Endothelial cell (in vitro differentiated cells): ENCODE measurements at places on chromosomes 3 and 15.
A peak's percentile ranks its signal among the peaks of the same experiment; 100 is the strongest.

GRCh38 chr15:101138913-101139880 lies 112.7 kb downstream of the CHSY1 start:
- DNase-seq = no peak

GRCh38 chr15:74007820-74008371 lies 13.4 kb downstream of the PML start:
- no peak for DNase-seq

DNA sequence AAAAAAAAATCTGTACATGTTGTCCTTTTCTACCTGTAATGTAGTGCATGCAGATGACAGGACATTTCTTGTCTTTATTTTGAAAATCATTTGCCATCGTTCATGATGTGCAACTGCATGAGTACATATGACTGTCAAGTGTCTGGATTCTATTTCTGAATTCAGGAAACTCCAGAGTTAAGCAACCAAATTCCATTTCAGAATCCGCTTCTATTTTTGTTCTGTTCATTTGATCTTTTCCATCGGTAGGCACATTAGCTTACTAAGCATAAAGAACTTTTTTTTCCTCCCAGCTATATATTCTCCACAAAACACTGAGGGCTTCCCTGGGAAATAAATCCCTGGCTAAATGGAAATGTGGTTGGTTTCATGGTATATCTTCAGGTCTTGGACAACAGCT lies 365.6 kb downstream of the PTPRG start:
- no peak for DNase-seq

DNA sequence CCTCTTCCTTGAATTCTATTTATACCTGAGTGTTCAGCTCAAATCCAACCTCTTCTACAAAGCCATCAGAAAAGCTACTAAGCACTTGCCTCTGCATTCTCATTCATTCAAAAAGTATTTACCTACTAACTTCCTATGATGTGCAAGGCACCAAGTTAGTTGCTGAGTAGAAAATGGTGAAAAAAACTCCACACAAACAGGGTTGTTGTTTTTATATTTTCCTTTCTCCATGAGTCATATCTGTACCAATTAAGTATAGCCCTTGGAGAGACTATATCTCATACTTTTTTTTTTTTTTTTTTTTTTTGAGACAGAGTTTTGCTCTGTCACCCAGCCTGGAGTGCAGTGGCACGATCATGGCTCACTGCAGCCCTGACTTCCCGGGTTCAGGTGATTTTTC lies 67.7 kb downstream of the IGF2BP2 start:
- DNase-seq = no peak

GRCh38 chr15:65132878-65133547 lies 595 bp downstream of the PDCD7 start:
- DNase-seq = peak; percentile 74

GRCh38 chr3:172070269-172070668 lies 30.9 kb downstream of the FNDC3B start:
- no peak for DNase-seq

- peak; percentile 46 for DNase-seq
Observed at GRCh38 chr15:31327669-31328427, 1.2 kb downstream of the KLF13 start.

DNA sequence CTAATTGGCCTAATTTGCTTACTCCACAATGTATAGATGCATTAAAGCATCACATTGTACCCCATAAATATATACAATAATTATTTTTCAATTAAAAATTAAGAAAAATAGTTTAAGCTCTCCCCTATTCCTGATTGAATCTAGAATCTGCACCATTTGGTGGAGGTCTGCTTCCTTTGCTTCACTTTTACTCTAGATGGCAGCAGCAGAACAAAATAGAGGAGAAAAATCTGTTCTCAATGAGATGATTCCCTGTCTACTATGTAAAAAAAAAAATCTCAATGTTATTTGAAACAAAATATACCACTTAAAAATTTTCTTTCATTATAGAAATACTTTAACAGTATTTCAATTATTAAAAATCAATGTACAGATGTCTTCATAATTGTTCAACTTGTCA lies 109.6 kb upstream of the FXR1 start:
- no peak for DNase-seq

DNA sequence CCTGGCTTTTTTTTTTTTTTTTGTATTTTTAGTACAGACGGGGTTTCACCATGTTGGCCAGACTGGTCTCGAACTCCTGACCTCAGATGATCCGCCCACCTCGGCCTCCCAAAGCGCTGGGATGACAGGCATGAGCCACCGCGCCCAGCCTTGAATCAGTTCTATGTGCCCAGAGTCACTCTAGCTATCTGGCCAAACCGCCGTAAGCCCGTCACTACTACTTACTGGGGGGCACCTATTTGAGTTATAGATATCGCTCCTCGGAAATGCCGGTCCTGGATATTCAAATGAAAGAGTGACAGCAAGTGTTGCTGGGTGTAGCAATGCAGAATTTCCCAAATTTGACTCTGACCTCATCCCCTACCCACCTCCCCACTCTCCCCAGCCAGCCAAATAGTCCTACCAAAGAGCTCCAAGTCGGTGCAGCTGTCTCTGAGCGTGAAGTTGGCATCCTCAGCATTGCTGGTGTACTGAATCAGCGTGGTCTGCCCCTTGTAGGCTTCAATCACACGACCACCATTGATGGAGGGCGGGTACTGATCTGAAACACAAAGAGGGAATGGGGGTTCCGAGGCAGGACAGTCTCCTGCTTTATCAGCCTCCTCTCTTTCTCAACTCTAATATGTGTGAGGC lies 38.1 kb downstream of the MUC20 start:
- no peak for DNase-seq

DNA sequence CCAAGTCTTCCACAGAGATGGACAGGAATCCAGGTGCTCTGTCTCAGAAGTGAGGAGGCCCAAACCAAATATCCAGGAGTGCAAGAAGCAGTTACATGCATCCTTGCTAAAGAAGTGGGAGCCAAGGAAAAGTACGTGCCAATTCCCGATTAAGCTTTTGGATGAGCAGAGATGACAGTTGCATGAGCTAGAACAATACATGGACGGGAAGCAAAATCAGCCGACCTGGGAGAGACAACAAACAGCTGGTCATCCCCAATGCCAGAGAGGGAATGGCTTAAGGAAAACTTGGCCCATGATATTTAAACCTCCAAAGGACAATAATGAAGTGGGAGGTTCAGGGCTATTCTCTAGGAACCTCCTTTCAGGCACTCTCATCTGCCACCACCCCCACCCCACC lies 86.0 kb upstream of the ABHD17C start:
- no peak for DNase-seq

GRCh38 chr15:28017423-28017924 lies 81.6 kb downstream of the OCA2 start:
- no peak for DNase-seq

- DNase-seq = no peak
Observed at GRCh38 chr3:161084277-161084676, 20.9 kb downstream of the B3GALNT1 start.

DNA sequence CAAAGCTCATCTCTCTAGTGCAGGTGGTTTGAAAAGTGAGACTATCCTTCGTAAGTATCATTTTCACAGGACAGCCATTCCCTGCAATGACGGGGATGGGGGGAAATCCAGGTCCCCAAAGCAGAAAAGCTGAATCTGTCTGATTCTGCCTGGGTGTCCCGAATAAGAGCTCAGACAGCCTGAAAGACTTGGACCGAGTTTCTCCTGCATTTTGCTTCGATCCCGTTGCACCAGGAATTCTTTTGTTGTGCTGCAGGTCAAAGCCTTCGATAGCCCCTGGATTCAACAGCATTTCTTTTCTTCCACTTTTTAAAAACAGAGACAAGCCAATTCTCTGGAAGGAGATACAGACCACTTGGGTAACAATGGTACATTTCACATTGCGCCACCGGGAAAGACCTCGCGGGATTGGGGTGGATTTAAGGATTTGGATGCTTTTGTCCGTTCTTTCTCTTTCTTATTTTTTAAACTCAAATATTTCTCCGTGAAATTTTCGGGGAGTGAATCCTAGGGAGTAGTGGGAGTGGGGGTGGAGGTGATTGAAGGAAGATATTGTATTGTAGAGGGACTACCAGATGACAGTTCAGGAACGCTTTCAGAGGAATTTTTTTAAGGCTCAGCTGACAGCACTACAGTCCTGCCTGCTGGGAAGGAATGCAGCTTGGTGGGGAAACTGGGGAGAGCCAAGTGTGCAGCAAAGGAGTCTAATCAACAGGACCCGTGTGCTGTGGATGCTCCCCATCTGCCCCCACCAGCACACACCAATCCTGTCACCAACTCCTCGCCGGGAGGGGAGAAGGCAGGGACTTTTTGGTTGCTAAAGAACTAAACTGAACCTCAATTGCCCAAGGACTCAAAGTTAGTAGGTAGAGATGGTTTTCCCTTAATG lies 2.6 kb downstream of the SLITRK3 start:
- DNase-seq = no peak

- no peak for DNase-seq
Observed at GRCh38 chr15:43006991-43007390, 86.4 kb upstream of the TTBK2 start.

DNA sequence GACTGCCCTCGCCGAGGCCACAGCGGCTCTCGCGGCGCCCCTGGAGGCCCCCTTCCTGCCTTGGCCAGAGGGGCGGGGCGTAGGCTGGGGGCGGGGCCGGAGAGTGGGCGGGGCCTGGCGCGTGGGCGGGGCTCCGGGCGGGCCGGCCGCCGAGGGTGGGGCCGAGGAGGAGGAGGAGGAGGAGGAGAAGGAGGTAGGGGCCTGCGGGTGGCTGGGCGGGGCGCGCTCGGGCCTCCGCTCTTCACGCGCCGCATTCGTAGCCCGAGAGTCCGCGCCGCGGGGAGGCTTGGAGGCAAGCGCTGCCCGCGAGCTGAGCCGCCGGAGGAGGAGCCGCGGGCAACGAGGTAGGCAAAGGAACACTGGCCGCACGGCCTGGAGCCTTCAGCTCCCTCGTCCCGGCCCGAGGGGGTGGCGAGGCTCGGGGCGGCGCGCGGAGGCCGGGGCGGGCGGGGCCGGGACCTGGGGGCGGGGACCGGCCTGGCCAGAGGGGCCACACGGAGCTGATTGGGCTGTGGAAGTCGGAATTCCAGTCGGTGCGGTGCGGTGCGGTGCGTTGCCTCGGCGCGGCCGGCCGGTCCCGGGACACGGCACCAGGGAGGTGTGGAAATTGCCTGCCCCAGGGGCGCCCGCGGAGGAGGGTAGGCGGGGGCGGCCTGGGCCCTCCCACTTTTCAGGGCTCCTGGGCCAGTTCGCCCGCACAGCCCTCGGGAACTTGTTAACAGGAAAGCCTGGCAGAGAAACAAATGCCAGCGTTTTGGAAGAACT lies at the start of gene PPP2R3A:
PPP2R3A (plus strand) TSS at position 223 of the 765 bp plus-strand sequence. CDS start 35,771 bp downstream, outside the sequence.
- peak; percentile 92 for DNase-seq

DNA sequence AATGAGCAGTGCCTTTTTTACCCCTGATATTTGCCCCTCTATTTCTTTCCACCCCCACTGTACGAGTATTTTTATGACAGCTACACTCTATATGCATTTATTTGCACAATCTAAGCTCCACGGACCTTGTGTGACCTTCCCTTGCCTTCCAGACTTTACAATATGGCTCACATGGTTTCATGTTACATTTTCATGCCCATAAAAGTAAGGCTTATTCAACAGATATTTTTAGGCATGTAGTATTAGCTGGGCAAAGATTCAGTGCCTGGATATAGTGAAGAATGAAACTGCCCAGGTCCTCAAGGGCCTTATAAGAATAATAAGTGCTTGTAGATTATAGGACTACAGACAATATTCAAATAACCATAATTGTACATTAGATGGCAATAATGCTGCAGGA lies 481.9 kb upstream of the CNTN4 start:
- no peak for DNase-seq

DNA sequence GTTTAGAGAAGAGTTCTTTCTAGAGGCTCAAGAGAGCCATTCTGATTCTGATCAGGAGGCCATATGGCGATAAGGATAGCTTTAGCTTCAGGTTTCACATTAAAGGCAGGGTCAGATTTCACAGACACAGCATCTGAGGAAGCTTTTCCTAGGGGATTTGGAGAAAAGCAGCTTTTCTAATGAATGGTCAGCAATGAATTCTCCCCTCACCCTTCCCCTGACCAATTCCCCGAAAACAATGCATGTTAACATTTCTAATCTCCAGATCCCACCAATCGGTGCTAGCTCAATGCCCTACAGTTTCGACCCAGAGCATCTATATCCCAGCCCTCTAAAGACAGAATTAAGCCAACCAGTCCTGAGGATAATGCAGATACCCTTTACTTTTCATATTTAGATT lies 9.8 kb downstream of the AGBL1 start:
- DNase-seq = no peak

DNA sequence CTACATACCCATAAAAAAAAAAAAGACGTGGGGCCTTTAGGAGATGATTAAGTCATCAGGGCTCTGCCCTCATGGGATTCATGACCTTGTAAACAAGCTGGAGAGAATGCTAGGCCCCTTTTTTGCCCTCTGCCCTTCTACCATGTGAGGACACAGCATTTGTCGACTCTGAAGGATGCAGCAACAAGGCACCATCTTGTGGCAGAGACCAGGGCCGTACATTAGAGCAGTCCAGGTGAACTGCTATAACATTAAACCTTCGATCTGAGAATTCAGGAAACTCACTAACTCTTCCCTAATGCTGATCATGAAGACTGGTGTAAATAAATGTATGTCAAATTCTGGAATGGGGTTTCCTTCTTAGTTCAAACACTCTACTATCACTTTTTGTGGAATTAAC lies 30.7 kb upstream of the SIAH2 start:
- DNase-seq = no peak

GRCh38 chr3:101865751-101866509 lies 16.6 kb downstream of the NFKBIZ start:
- no peak for DNase-seq

DNA sequence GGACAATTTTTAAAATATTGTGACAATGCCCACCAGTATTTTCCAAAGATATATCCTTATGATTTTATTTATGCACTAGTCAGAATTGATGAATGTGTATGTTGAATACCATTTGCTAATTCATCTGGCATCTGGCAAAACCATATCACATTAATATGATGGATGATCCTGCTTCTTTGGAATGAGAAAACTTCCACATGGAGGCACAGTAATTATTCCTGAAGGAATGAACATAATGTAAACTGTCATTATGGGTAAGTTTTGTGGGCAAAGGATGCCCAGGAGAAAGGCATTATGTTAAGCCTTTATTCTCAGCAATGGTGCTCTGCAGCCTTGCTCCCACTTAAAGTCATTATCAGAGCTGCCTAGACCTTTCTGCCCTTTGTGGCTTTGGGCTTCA lies 113.0 kb upstream of the MME start:
- no peak for DNase-seq

- no peak for DNase-seq
Observed at GRCh38 chr3:30605005-30605404, 1.4 kb upstream of the TGFBR2 start.
